Upper lobe of right lung (tissue), 1 donor: ENCODE measurements at places on chromosomes 11 and 22. TPM values are rescaled to one million over a fixed set of nuclear protein-coding genes. Genes with fewer than 3 reads are reported as not detected.

Gene FAM181B
- total RNA-seq, result 0.12 TPM

- no peaks in the 10 kb centered on the region for H3K36me3 ChIP-seq
- no peak for DNase-seq
- H3K27ac ChIP-seq, result no peak overlapping the region
- H3K4me1 ChIP-seq, result no peaks in the 10 kb centered on the region
- no peak overlapping the region for H3K4me3 ChIP-seq
These were observed 3.4 kb upstream of the FAM83F start for GRCh38 chr22:39991159-39991860.

DNA sequence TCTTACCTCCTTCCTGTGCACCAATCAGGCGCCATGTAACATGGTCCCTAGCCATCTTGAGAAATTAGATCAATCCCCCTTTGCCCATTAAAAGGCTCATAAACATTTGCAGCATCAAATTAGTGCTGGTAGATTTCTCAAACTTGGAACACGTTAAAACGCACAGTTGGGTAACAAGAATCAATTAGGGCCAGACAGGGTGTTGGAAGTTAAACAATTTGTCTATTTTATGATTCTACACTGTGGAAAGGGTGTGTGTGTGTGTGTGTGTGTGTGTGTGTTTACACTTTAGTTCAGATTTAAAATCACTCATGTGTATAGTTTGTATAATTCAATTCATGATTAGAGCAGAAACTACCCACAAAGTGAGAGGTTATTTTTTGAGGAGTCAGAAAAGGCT, 682.0 kb downstream of the OPCML start:
- no peaks in the 10 kb centered on the region for H3K4me1 ChIP-seq
- H3K27ac ChIP-seq, result no peak overlapping the region
- H3K4me3 ChIP-seq, result no peak overlapping the region
- no peak for DNase-seq

- peaks cover 39% of the 10 kb centered on the region for H3K4me1 ChIP-seq
- peak; percentile 99 for DNase-seq
- peak within 1 kb of the TSS; percentile 95 for H3K4me3 ChIP-seq
- no peaks in the 10 kb centered on the region for H3K36me3 ChIP-seq
These were observed at the start of the genes KCTD21 and USP35 for GRCh38 chr11:78188286-78189173. Gene KCTD21, minus strand, starts transcription at chr11:78188626. Its CDS starts 14,072 bp downstream, at chr11:78174554. Gene USP35, plus strand, starts transcription at chr11:78188919. Its CDS starts 7,327 bp downstream, at chr11:78196246.

- no peaks in the 10 kb centered on the region for H3K27me3 ChIP-seq
- DNase-seq, result no peak
- no peaks in the 10 kb centered on the region for H3K36me3 ChIP-seq
- no peak overlapping the region for H3K27ac ChIP-seq
- no peaks in the 10 kb centered on the region for H3K4me1 ChIP-seq
These were observed 756.0 kb downstream of the DLG2 start for GRCh38 chr11:84871116-84871515.

DNA sequence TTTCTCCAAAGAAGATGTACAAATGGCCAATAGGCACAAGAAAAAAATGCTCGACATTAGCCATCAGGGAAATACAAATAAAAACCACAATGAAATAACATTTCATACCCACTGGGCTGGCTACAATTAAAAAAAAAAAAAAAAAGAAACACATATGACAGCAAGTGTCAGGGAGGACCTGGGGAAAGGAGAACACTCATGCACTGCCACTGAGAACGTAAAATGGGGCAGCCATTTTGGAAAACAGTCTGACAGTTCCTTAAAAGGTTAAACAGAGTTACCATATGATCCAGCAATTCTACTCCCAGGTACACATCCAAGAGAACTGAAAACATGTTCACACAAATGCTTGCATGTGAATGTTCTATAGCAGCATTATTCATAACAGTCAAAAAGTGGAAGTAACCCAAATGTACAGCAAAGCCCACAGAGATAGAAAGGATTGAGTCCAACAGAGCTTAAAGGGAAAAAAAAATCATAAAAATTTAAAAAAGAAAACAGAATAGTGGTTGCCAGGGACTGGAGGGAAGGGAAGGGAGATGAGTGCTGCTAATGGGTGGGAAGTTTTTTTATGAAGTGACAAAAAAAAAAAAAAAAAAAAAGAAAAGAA, 48.4 kb upstream of the CYP2D6 start:
- no peaks in the 10 kb centered on the region for H3K4me1 ChIP-seq
- no peak overlapping the region for H3K4me3 ChIP-seq
- H3K27ac ChIP-seq, result no peak overlapping the region
- no peak for DNase-seq
- no peaks in the 10 kb centered on the region for H3K27me3 ChIP-seq
- H3K36me3 ChIP-seq, result no peaks in the 10 kb centered on the region

- H3K27me3 ChIP-seq, result no peaks in the 10 kb centered on the region
- no peaks in the 10 kb centered on the region for H3K36me3 ChIP-seq
- H3K4me1 ChIP-seq, result no peaks in the 10 kb centered on the region
- DNase-seq, result no peak
- no peak overlapping the region for H3K27ac ChIP-seq
These were observed 35.9 kb upstream of the SORL1-AS1 start for GRCh38 chr11:121488641-121489040.
